ENCODE measurements at places on chromosomes 1 and 21. TPM values are rescaled to one million over a fixed set of nuclear protein-coding genes. Genes with fewer than 3 reads are reported as not detected.

Gene FCAMR
- total RNA-seq: not detected

Gene GPR37L1
- under 0.01 TPM for total RNA-seq

GRCh38 chr1:241706967-241707366 is 54.9 kb downstream of the WDR64 start:
- no peak for DNase-seq

DNA sequence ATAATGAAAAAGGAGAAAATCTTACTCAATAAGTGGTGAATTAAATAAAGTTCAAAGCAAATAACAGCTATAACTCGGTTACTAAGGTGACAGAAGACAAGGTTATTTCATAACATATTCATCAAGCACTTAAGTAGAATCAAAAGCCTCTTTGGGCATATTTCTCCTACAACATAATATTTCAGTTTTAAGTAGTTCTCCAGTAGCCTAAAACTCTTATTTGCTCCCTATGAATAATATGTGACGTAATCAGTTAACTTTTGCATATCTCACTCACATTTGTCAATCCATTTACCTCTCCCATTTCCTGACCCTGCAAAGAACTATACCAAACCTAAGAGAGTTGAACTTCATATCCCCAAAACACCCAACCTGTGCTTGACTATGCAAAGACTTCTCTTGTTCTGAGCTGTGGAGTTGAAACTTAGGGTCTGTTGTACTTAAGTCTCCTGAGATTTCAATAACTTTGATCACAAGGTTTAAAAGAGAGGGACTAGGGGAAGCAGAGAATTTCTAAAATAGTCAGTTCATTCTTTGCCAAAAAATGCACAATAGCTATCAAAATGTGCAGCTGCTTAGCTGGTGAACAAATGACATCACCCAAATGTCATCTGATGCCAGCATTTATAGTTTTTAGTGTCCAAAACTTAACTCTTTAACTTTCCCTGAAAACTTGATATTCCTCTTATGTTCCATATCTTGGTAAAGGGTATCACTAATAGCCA is 37.2 kb downstream of the TTLL7 start:
- no peak for DNase-seq

- no peak for DNase-seq
These were observed 65.1 kb upstream of the DPT start for GRCh38 chr1:168794057-168794456.

DNA sequence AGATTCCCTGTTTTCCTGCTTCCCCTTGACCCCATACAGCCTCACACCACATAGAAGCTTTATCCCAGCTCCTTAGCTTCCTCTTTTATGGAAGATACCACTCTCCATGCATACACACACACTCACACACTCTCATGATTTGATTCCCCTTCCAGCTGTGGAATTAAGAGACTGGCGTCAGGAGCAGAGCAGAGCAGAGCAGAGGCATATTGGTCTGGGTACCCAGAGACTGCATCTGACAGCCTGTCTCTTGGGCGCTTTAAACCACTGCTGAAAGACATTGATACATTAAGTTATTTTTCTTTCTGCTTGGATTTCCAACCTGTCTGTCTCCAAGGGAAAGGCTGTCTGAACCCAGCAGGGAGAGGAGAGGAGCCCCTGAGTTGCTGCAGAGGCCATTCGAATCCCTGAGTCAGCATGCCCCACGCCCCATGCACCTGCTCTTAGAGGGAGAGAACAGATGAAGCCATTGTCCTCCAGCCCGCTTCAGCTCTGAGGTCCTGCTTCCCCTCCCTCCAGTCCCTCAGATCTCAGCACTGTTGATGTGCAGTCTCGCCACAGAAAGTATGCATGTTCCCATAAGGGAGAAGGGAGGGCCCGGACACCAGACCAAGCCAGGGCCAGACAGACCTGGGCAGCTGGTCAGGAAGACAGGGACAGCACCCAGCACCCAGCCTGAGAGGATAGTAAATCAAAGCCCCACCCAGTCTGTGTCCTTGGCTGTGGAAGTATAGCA is 66.7 kb upstream of the GJB5 start:
- DNase-seq: no peak

- no peak for DNase-seq
These were observed 89.3 kb downstream of the NTNG1 start for GRCh38 chr1:107230121-107230520.

GRCh38 chr1:45658171-45658570 is 28.2 kb downstream of the GPBP1L1 start:
- DNase-seq: no peak

DNA sequence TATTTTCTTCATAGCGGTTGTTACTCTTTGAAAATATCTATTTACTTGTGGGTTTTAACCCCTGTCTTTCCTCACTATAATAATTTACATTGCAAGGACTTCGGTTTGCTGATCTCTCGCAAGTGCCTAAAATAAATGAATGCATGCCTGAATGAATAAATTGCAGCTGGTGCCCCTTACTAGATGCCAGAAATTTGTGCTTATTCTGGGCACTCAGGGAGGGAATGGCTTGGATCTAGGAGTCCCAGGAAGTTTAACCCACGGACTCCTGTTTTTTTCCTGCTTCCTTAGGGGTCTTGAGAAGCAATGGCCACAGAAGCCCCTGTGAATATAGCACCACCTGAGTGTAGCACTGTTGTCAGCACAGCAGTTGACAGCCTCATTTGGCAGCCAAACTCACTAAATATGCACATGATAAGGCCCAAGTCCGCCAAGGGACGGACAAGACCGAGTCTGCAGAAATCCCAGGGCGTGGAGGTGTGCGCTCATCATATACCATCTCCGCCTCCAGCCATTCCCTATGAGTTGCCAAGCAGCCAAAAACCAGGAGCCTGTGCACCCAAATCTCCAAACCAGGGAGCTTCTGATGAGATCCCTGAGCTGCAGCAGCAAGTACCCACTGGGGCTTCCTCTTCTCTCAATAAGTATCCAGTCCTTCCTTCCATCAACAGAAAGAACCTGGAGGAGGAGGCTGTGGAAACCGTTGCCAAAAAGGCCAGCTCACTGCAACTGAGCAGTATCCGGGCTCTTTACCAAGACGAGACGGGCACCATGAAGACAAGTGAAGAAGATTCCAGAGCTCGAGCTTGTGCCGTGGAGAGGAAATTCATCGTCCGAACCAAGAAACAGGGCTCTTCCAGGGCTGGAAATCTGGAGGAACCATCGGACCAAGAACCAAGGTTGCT is 4.2 kb upstream of the PLA2G2C start:
- no peak for DNase-seq

Data from fibroblast of villous mesenchyme (primary cell).